Neural progenitor cell (in vitro differentiated cells): ENCODE measurements at places on chromosomes 2 and 18. TPM values are rescaled to one million over a fixed set of nuclear protein-coding genes. Genes with fewer than 3 reads are reported as not detected.
A peak's percentile ranks its signal among the peaks of the same experiment; 100 is the strongest.

GRCh38 chr2:20584399-20585358 lies 66.2 kb downstream of the HS1BP3 start:
- H3K27ac ChIP-seq, result no peak overlapping the region
- no peaks in the 10 kb centered on the region for H3K27me3 ChIP-seq
- no peak overlapping the region for H3K4me3 ChIP-seq
- DNase-seq, result peak; percentile 83
- H3K36me3 ChIP-seq, result no peaks in the 10 kb centered on the region
- peaks cover 10% of the 10 kb centered on the region for H3K4me1 ChIP-seq

DNA sequence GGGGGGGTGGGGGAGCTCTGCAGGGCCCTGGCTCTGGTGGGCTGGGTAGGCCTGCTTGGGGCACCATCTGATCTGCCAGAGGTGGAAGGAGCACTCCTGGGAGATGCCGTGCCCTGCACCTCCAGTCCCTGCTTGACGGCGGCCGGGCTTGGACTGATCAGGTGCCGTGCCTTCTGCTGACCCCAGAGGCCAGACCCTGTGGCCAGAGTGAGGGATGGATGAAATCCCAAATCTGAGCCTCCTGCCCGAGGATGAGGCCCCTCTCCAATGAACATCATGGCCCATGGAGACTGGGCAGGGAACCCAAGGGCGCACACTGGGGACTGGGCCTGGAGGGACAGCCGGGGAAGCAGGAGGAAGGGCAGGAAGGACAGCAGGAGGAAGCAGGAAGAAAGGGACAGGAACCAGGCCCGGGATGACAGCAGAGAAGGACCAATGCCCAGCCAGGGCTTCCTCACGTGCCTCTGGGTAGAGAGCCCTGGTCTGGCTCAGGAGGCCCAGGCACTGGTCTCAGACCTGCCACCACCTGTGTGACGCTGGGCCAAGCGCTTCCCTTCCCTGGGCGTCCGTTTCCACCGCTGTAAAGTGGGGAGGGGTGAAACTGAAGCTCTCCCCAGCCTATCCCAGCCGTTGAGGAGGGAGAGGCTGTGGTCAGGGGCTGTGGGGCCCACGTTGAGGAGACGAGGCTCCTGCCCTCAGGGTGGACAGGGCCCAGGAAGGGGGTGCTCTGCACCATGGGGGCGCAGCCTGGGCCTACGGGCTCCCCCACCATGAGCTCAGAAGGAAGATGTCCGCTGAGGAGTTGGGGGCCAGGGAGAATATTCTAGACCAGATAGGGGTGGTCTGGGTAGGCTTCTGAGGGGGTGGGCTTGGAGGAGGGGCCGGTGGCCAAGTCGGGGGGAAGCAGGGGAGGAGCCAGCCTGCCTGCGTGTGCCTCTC lies 1.0 kb upstream of the GPR35 start:
- no peaks in the 10 kb centered on the region for H3K4me1 ChIP-seq
- H3K27ac ChIP-seq, result no peak overlapping the region
- no peak for DNase-seq
- no peaks in the 10 kb centered on the region for H3K36me3 ChIP-seq

DNA sequence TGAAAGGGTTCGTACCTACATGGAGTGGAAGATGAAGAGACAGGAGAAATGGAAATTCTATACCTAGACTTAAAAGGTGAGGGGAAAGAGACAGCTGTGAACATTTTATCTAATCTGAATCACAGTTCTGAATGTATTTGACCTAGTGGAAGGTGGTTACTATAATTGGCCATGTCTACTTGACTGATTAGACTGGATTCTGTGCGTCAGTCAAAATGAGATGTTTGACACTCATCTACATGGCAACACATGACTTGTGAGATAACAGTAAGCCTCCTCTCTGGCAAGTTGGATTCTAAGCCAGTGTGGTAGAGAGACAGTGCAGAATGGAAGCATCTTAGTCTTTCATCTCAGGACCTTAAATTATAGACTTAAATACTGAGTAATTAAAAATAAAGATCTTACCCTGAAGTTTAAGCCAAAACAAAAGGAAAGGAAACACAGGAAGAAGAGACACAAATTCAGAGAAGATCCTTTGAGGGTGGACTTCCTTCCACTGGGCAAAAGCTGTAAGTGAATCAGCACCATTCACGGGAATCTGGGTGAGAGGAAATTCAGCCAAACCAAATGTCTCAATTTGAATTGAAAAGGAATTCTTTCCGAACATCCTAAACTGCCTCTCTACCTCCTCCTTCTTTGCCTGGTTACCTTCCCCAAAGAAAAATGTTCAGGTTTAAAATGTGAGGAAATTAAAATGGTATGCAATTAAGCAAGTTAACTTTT lies 121.6 kb downstream of the EHBP1 start:
- peaks cover 15% of the 10 kb centered on the region for H3K4me1 ChIP-seq
- no peak overlapping the region for H3K4me3 ChIP-seq
- H3K27me3 ChIP-seq, result no peaks in the 10 kb centered on the region
- H3K27ac ChIP-seq, result no peak overlapping the region
- peaks cover 17% of the 10 kb centered on the region for H3K36me3 ChIP-seq
- DNase-seq, result no peak

GRCh38 chr2:173589604-173590275 lies 235.1 kb downstream of the CDCA7 start:
- no peak overlapping the region for H3K4me3 ChIP-seq
- DNase-seq, result no peak
- no peaks in the 10 kb centered on the region for H3K4me1 ChIP-seq
- H3K36me3 ChIP-seq, result no peaks in the 10 kb centered on the region
- no peaks in the 10 kb centered on the region for H3K27me3 ChIP-seq

GRCh38 chr2:132424526-132425121 lies 8.0 kb downstream of the GPR39 start:
- no peak for DNase-seq
- H3K4me3 ChIP-seq, result no peak overlapping the region
- no peak overlapping the region for H3K27ac ChIP-seq
- H3K36me3 ChIP-seq, result no peaks in the 10 kb centered on the region
- no peaks in the 10 kb centered on the region for H3K4me1 ChIP-seq

DNA sequence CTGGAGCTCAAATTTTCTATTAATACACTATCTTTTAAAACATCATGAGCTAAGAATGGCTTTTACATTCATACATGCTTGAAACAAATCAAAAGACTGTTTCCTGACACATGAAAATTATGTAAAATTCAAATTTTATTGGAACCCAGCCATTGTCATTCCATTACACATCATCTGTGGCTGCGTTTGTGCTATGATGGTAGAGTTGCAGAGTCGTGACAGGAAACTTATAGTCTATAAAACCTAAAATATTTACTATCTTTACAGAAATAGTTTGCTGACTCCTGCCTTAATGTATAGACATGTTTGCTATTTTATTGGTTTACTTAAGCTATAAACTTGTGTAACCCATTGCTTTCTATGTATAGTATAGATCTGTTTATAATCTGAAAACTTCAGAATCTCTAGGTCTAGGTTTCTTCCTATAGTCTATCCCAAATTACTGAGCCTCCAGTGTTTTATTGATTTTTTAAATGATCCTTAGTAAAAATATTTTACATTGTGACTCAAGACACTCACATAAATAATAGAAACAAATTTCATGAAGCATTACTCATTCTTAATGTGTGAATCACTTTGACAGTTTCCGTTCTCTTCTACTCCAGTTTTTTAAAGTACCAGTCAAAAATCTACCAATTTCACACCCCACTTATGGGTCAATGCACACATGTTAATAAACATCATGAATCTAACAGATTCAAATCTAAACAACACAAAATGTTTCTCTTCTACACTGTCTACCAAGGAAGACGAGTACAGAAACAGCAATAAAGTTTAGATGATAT lies 26.4 kb upstream of the MRPL19 start:
- H3K4me3 ChIP-seq, result no peak overlapping the region
- no peak for DNase-seq
- H3K27ac ChIP-seq, result no peak overlapping the region
- no peaks in the 10 kb centered on the region for H3K27me3 ChIP-seq
- H3K4me1 ChIP-seq, result no peaks in the 10 kb centered on the region

- no peaks in the 10 kb centered on the region for H3K27me3 ChIP-seq
- H3K4me3 ChIP-seq, result no peak overlapping the region
- no peaks in the 10 kb centered on the region for H3K36me3 ChIP-seq
- no peak for DNase-seq
- no peak overlapping the region for H3K27ac ChIP-seq
Measured at GRCh38 chr2:159942146-159942545, 120.3 kb downstream of the PLA2R1 start.

SERPINB4 gene
- total RNA-seq, result not detected in 2 replicates

NCKAP5 gene
- 0.43 and 0.47 TPM in 2 replicates for total RNA-seq

TUBA3E gene
- not detected in 2 replicates for total RNA-seq
